ENCODE measurements at places on chromosomes 2 and 18. TPM values are rescaled to one million over a fixed set of nuclear protein-coding genes. Genes with fewer than 3 reads are reported as not detected.

Gene GKN1
- total RNA-seq = not detected

Gene MEP1B
- not detected for total RNA-seq

Gene TMEM178A
- 2.9 TPM for total RNA-seq

Gene ERICH2
- 2.0 TPM for total RNA-seq

Gene SIX3
- total RNA-seq = 1.4 TPM

Gene PIGN
- total RNA-seq = 14.6 TPM

Gene GREB1L
- 6.0 TPM for total RNA-seq

Gene LCT
- not detected for total RNA-seq

Gene PSD4
- 29.6 TPM for total RNA-seq

Gene ARHGEF4
- total RNA-seq = 16.1 TPM

Gene HDHD2
- 22.8 TPM for total RNA-seq

Gene EPB41L5
- 18.4 TPM for total RNA-seq

Gene GYPC
- not detected for total RNA-seq

Gene C2orf81
- 9.8 TPM for total RNA-seq

Gene AKAIN1
- total RNA-seq = not detected

Gene ASPRV1
- total RNA-seq = 0.30 TPM

Gene B4GALT6
- 5.3 TPM for total RNA-seq

Gene IL1B
- total RNA-seq = 1.4 TPM

Gene RASGRP3
- total RNA-seq = 0.10 TPM

Gene PLA2R1
- total RNA-seq = 0.40 TPM

Gene SCN1A
- total RNA-seq = not detected

Gene ATOH8
- 0.25 TPM for total RNA-seq

Gene LONRF2
- not detected for total RNA-seq

Gene ITPRIPL1
- total RNA-seq = not detected

Gene CFAP65
- total RNA-seq = not detected

Gene G6PC2
- not detected for total RNA-seq

Gene TUBA3E
- not detected for total RNA-seq

Gene CDH19
- not detected for total RNA-seq

Gene SULT1C4
- not detected for total RNA-seq

Gene ALK
- total RNA-seq = not detected

Gene CHRNG
- not detected for total RNA-seq

Gene CROCC2
- not detected for total RNA-seq

Gene UGT1A3
- 67.1 TPM for total RNA-seq

Gene DSG1
- not detected for total RNA-seq

Gene IL37
- total RNA-seq = 1.7 TPM

Gene RAD51AP2
- not detected for total RNA-seq

Gene RGPD4
- not detected for total RNA-seq

Gene EDAR
- not detected for total RNA-seq

Gene KCNG2
- not detected for total RNA-seq

Gene KLHL14
- total RNA-seq = not detected

Gene DPP10
- total RNA-seq = not detected

Gene TBC1D8
- 25.3 TPM for total RNA-seq

Gene TMEM163
- 2.4 TPM for total RNA-seq

Gene EFR3B
- total RNA-seq = not detected

Gene GAD1
- total RNA-seq = 4.3 TPM

Gene GBX2
- total RNA-seq = not detected

Gene EGR4
- total RNA-seq = not detected

Gene AGXT
- not detected for total RNA-seq

Gene ELOA2
- total RNA-seq = not detected

Gene KANSL1L
- 8.6 TPM for total RNA-seq

Gene ACMSD
- total RNA-seq = not detected

Gene RTP5
- not detected for total RNA-seq

Gene LAMA3
- 44.4 TPM for total RNA-seq

Gene OTOS
- not detected for total RNA-seq

Gene PRSS56
- total RNA-seq = not detected

Measured in PC-9 (cell line).